ENCODE measurements at places on chromosomes 2 and 18.

- DNase-seq, result no peak
Observed at GRCh38 chr2:74297391-74297790, 45.8 kb downstream of the SLC4A5 start.

DNA sequence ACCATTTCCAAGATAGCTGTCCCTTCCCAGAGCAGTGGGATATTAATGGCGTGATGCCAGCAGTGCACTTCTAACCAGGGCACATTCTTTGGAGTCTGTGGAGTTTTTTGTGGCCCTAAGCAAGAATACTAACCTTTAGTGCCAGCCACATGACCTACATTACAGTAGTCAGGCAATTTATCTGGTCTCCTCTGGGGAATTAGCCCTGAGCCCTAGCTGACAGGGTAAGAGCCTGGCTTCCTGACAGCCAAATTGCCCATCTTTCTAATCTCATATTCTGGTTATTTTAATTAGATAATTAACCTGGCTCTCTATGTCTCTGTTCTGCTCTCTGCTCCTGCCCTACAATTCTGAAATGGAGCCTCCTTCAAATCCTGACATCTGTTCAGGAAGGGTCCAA lies 5.2 kb downstream of the PFN4 start:
- no peak for DNase-seq

DNA sequence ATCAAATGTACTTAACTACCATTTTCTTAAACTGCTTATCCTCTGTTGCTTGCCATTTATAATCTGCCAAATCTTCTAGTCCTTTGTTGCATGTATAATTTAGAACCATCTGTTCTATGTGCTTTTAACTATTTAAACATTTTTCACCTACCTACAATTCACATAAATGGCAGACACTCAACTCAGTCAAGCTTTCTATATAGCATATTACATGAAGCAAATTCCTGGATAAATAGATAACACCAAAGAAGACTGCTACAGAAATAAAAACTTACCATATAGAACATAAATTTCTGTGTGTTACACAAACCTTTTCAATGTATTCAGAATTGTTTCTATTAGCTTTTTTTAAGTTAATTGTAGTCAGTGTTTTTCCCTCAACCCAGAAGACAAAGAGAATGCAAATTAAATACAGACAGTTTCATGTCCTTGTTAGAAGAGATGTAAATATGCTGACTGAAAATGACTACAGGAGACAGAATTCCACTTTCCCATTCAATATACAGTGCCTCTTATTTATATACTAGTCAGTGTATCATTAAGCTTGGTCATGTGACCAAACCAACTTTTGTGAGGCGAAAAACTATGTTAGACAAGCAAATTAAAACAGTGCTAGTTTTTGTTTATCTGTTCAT lies 2.6 kb downstream of the BAZ2B start:
- DNase-seq, result no peak

DNA sequence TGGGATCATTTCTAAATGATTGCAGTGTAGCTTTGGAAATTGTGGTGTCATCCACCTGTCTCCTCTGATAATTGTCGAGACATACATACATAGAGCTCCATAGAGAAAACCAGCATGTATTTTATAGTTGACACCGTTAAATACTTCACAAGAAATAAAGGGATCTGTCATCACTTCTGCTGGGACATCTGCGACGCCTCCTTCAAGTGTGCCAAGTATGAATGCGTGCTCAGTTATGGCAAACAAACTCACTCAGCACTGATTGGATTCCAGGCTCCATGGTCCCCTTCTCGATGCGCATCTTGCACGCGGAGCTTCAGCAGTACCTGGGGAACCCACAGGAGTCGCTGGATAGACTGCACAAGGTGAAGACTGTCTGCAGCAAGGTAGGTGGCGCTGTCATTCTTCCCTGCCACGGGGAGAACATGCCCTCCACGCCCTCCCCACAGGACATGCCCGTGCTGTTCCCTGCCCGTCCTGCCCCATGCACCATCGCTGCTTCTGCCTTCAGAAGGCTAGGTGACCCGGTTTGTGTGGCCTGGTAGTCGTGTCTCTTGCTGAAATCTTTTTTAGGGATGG lies 64.1 kb downstream of the TRAPPC12 start:
- no peak for DNase-seq

DNA sequence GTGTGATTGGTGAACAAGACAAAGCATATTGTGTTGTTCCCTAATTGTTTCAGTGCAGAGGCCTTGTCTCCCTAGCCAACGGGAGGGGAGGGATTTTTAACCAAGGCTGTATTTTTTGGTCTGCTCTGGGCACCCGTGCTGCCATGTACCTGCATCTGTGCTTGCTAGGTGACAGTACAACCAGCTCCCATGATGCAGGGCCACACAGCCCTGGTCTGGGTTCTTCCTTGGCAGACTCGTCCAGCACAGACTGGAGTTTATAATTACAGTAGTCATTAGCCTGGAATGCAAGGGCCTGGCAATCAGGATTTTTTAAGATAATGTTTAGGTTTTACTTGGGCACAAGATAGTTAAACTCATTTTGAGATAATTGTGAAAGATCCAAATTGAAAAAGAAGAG lies 36.4 kb downstream of the TCF7L1 start:
- no peak for DNase-seq

DNA sequence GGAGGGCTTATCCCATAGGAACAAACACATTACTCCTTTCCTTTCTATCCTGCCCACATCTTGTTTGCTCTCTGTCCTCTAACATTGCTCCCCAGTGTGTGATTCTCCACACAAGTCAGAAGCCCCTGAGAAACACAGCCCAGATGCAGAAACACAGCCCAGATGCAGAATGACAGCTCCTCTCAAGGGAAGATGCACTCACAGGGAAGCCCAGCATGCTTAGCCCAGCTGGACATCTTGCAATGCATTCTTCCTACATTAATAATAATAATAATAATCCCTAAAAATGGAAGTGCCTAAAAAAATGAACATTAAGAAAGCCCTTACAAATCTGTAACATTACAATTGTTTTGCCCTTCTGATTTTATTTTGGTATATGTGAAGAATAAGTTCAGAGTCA lies 172.1 kb downstream of the CBLN2 start:
- DNase-seq, result no peak

Data from stimulated activated CD8-positive, alpha-beta memory T cell treated with anti-CD3 and anti-CD28 coated beads, Interleukin-15, amount 100 ng/mL, for 1 hour (primary cell).